ENCODE measurements at places on chromosomes 12 and 14.

- no peak for DNase-seq
These were observed 73.0 kb downstream of the DNAI7 start for GRCh38 chr12:25121916-25122315.

- no peak for DNase-seq
These were observed 132.2 kb upstream of the NUDT4 start for GRCh38 chr12:93245543-93245942.

DNA sequence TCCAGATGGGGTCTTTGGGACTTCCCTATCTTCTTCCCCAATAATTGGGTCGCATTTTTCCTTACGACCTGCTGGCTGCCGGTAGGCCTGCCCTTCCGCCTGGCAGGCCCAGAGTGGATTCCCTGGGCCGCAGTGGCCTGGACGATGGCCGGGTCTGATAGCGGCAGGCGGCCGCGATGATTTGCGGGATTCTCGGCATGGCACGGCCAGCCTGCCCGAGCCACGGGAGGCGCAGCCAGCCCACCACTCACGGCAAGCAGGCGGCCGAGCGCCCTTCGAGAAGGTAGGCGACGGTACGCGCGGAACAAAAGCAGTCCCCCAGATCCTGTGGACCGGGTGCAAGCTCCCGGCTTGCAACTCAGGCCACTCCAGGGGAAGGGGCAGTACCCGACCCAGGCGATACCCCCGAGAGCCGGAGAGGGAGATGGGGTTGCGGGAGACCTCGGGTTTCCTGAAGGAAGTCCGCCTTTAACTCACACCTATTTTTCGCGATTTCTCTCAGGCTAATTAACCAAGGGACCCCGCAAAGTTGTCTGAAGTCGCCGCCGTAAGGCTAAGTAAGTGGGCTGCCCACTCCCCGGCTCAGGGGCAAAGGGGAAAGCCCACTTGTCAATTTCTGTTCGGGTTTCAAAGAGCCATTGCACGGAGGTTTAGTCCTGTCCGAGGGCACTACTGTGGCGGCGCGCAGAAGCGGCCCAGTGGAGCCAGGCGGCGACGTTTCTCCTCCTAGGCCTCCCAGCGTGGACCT, 1.4 kb upstream of the GSC start:
- no peak for DNase-seq

- DNase-seq: no peak
These were observed 81.1 kb downstream of the SMOC1 start for GRCh38 chr14:69960296-69960695.

- DNase-seq: no peak
These were observed 493.1 kb downstream of the BCAT1 start for GRCh38 chr12:24455811-24456210.

GRCh38 chr14:45819107-45819506, 566.1 kb upstream of the MIS18BP1 start:
- DNase-seq: no peak

DNA sequence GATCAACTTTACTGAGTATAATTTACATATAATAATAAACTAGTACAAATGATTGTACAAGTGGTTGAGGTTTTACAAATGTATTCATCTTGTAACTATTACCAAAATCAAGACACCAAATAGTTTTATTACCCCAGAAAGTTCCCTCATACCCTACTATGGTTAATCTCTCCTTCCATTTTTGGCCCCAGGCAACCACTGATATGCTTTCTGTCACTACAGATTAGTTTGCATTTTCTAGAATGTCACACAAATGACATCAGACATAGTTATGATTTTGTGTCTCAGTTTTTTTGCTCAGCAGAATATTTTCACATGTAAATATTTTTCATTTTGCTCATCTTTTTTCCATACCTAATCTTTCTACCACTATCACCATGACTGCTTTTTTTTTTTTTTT, 49.1 kb downstream of the TMX1 start:
- DNase-seq: no peak

- DNase-seq: no peak
These were observed 163.8 kb upstream of the LMNTD1 start for GRCh38 chr12:25716842-25717241.

GRCh38 chr14:69181491-69181890, 9.8 kb upstream of the EXD2 start:
- no peak for DNase-seq

DNA sequence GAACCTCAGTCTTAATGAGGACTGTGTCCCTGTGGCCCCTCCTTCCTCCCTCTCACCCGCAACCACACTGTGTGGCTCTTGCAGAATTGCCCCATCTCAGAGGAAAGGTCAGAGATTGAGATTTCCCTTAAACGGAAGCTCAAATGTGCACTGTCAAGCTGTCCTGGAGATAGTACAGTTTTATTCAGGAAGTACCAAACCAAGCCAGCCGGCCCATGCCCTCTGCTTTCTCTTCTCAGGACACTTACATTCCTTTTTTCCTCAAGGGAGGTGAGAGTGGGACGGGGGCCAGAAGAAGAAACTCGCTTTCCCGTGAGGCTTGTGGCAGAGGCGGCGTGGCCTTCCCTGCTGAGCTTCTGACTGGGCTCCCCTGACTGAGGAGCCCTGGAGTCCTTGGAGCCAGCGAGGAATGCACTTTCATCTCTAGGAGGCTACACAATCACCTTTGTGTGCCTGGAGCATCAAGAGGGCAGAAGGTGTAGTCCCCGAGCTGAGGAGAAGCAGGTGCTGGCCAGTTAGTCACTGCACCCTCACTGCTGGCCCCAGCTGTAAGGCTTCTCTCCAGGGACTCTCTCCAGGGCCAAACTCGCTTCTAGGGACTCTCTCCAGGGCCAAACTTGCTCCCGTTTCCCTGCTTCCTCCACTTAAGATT, 24.1 kb upstream of the ATP2A2 start:
- DNase-seq: no peak

DNA sequence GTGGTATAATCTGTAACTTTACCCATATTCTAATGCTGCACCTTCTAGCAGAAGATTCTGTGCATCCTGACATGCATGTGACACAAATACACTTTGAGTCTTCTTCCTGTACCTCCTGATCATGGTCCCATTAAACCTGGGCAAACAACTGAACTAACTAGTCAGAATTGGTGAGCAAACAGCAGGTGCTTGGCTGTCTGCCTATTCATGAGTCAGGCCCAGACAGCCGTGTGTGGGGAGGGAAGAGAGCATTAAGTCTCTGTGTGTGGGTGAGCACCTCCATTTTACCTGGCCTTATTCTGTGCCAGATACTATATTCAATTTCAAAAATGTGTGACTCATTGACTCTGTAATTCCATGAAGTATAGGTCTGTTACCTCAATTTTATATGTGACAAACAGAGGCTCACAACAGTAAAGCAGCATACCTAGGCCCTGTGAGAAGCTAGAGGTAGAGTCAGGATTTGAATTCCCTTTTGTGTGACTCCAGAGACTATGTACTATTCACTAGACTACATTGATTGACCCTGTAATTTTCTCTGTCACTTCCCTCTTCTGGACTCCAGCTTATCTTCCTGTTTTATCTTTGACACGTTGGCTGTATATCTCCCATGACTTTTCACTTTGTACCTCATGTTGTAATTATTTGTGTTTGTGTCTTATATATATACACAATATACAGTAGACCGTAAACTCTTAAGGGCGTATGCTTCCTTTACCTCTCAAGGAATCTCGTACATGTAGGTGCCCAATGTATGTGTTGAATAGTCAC, 32.2 kb downstream of the SUSD6 start:
- DNase-seq: no peak

GRCh38 chr14:76280221-76280620, 95.7 kb upstream of the ESRRB start:
- no peak for DNase-seq

- no peak for DNase-seq
These were observed 883 bp upstream of the TBC1D15 start for GRCh38 chr12:71838676-71839075.

DNA sequence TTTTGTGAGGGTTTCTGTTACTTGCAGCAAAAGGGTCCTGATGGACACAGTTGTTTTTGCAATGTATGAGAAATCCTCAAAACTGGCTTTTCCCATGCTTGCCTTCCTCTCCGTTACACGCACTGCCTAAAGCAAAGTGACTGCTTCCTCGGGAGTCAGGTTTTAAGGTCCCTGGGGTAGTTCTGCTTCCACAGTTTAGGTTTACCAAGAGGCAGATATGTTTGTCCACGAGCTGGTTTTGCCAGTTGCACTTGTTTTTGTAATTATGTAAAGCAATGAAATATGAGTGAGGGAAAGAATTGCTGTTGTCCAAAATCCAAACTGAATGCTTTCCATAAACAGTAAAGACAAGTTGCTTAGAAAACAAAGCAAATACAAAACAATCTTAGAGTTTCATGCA, 290.7 kb upstream of the AMIGO2 start:
- DNase-seq: no peak

DNA sequence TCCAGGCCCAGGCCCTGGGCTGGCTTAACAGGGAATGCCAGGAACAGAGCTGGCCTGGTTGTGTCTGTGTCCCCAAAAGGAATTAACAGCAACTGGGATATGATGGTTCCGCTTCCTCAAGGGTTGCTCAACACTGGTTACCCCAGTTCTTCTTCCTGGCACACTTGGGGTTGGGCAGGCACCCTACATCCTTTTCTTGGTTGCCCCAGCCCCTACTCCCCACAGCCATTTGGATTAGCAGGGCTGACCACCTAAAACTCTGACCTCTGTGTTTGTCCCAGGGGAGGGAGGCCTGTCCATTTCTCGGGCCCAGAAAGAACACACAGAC, 30.8 kb downstream of the NCKAP5L start:
- DNase-seq: no peak

GRCh38 chr12:120799243-120800045, 73.8 kb downstream of the ACADS start:
- DNase-seq: no peak

DNA sequence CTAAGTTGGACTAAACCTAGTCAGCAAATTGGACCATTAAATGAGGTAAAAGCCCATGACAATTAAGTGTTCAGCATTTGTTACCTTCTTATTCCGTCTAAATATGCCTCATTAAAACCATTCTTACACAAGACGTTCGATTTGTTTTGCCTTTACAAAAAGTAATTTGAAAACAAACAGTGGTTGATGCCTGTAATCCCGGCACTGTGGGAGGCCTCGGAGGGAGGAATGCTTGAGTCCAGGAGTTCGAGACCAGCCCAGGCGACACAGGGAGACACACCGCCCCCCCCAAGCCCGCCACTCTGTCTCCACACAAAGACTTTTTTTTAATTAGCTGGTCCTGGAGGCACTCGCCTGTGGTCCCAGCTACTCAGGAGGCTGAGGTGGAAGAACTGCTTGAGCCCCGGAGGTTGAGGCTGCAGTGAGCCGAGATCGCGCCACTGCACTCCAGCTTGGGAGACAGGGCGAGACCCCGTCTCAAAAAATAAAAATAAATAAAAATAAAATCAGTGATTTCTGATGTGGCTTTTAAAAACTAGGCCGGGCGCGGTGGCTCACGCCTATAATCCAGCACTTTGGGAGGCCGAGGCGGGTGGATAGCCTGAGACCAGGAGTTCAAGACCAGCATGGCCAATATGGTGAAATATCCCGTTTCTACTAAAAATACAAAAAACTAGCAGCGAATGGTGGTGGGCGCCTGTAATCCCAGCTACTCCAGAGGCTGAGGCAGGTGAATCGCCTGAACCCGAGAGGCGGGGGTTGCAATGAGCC, 856 bp upstream of the EIF4B start:
- DNase-seq: no peak

DNA sequence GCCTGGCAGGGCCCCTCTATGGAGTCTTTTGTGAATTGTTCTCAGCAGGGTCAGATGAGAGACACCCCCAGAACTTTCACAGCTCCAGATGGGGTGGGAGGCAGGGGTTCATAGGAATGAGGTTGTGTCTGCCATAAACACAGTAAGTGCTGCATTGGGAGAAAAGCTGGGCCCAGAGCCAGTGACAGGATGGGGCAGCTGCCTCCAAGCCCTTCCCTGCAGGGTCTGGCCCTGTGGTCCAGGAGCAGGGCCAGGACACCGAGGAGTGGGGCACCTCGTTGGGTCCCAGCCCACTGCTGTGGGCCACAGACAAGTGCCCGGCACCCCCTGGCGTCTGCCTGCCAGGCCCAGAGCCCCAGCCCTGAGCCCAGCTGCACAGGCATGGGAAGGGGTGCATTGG, 13.3 kb downstream of the INF2 start:
- no peak for DNase-seq

Data from esophagus squamous epithelium (tissue), 5 donors.